ENCODE measurements at places on chromosomes 1 and 21.
A peak's percentile ranks its signal among the peaks of the same experiment; 100 is the strongest.

DNA sequence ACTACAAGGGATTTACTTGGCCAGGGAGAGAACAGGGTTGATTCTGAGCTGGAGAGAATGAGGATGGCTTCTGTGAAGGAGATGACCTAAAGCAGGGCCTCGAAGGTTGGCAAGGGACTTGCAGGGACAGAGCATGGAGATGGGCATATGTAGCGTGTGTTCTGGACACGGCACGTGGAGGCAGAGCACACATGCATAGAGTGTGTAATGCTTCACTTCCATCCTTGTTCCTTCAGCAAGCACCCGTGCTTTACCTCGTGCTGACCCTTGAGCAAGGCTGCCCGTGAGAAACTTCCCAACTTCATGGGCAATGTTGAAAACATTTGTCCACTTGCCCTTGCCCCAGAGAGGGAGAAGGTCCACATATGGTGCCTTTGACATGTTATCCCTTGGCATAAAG is 33.1 kb downstream of the NFIA start:
- DNase-seq = no peak

DNA sequence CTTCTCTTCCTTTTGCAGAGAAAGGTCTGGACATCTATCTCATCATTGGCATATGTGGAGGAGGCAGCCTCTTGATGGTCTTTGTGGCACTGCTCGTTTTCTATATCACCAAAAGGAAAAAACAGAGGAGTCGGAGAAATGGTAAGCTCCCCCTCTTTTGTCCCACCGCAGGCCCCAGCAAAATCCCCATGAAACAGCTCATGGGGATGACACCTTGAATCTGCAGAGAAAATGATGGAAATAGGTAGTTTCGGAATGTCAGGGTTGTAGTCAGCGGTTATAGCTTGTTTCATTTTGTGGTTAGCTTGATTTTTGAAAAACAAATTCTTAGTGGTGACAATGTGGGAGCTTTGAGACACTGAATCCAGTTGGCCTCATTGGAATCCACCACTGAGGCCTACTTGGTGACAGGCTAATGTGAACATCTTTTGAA is 10.3 kb downstream of the CD2 start:
- peak; percentile 87 for DNase-seq

GRCh38 chr21:38743772-38744529 is 61.8 kb upstream of the ETS2 start:
- no peak for DNase-seq

DNA sequence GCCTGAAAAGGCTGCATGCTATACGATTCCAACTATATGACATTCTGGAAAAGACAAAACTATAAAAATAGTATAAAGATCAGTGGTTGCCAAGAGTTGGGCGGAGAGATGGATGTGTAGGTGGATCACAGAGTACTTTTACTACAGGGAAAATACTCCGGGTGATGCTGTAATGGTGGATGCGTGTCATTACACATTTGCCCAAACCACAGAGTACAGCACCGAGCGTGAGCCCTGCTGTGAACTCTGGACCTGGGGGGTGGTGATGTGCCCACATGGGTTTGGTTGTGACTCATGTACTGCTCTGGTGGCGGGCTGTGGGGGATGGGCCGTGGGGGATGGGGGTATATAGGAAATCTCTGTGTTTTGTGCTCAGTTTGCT is 162.7 kb upstream of the COL6A1 start:
- peak; percentile 91 for DNase-seq

DNA sequence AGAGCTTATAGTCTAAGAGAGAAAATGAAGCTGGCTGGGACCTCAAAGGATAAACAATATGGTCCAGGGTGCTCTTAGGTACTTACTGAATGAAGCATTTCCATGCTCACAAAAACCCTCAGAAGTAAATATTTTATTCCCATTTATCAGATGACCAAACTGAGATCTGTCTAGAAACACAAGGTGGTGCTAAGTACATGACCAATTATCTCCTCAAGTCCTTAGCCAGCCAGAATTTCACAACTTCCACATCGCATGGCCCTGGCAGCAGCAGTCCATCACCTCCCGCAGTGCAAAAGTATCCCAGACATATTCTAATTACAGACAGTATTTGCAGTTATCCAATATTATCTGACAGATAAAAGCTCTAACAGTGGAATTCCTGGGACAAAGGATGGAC is 321.7 kb upstream of the PROX1 start:
- DNase-seq = no peak

GRCh38 chr1:16144325-16145029 is 11.4 kb downstream of the EPHA2 start:
- DNase-seq = no peak

DNA sequence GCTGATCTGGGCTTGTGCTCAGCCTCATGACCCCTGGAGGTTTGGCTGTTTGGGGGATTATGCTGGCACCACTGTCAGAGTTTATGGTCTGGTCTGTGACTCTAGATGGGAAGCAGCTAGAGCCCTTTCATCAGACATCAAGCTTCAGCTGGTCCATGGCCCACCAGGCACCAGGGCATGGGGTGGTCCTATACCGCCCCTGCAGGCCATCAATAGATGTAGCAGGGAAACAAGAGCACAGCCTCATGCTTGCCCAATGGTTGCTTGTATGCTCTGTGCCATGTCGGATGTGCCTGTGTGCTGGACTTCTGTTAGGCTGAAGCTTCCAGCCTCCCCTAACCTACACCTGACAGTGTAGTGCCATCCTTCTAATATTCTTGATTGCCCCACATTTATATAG is 71.1 kb upstream of the CD34 start:
- no peak for DNase-seq

- DNase-seq = no peak
Measured at GRCh38 chr1:156697481-156697880, 7.9 kb downstream of the CRABP2 start.

GRCh38 chr1:161185282-161185682 is 8.0 kb upstream of the B4GALT3 start:
- peak; percentile 75 for DNase-seq

DNA sequence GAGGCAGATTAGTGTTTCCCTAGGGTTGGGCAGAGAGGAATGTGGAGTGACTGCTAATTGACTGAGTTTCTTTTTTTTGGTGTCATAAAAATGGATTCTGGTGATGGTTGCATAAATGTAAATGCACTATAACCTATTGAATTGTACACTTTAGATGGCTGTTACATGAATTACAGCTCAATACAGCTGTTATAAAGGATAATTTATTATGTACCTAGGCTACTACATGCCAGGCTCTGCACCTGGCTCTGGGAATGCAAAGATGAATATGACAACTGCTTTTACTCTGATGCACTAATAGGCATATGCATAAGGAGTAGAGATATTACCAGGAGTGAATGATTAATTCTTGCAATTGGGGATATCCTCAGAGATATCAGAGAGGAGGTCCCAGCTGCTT is 345.3 kb downstream of the PTBP2 start:
- no peak for DNase-seq

DNA sequence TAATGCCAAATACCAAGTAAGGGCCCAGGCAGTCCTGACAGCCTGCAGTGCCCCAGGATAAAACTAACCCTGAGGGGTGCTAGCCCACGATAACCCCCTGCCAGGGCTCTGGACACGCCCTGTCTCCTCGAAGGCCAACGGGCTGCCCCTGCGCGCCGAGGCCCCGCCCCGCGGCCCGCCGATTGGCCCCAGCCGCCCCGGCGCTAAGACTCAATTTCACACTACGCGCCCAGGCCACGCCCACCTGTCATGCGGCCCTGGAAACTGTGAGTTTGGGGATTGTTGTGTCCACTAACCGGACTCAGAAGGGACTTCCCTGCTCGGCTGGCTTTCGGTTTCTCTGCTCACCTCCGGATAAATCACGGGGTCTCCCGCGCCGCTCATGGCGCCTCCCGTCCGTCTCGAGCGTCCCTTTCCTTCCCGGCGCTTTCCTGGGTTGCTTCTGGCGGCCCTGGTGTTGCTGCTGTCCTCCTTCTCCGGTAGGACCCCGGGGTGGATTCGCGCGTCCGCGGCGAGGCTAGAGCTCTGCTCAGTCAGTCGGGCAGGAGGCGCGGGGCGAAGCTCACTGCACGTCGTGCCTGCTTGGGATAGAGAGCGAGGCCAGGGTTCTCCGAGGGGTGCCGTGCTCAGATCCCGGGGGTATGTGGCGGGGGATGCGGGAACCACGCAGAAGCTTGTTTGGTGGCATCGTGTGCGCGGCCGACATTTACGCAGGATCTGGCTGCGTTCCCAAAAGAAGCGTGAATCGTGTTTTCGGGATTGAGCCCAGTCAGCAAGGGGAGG is at the start of gene CR1L:
TSS of gene CR1L (plus strand) at position 282 of the 783 bp plus-strand sequence. CDS start at position 383, 101 bp downstream.
- DNase-seq = peak; percentile 88

GRCh38 chr1:58939146-58939545 is 155.3 kb upstream of the JUN start:
- DNase-seq = no peak

Measured in stimulated activated naive CD8-positive, alpha-beta T cell treated with anti-CD3 and anti-CD28 coated beads, Interleukin-15, amount 100 ng/mL, for 72 hours (primary cell).